Fibroblast of the conjunctiva (primary cell): ENCODE measurements at places on chromosomes 6 and 20.

DNA sequence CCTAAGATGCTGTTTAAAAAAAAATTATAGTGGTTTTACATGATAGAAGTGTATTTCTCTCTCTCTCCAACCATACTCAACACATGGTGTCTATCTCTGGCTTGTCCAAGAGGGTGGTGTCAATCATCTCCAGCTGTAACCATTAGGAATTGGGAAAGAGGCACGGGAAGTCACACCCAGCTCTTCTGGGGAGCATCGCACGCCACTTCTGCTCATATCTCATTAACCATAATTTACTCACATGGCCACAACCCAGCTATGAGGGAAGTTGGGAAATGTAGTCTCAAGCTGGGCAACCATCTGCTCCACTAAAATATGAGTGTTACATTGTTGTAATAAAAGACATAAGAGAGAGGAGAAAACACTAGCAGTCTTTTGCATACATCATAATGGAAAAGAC lies 30.4 kb upstream of the TSHZ2 start:
- DNase-seq: no peak

- no peak for DNase-seq
Measured at GRCh38 chr6:111482188-111482958, 645 bp downstream of the REV3L start.

DNA sequence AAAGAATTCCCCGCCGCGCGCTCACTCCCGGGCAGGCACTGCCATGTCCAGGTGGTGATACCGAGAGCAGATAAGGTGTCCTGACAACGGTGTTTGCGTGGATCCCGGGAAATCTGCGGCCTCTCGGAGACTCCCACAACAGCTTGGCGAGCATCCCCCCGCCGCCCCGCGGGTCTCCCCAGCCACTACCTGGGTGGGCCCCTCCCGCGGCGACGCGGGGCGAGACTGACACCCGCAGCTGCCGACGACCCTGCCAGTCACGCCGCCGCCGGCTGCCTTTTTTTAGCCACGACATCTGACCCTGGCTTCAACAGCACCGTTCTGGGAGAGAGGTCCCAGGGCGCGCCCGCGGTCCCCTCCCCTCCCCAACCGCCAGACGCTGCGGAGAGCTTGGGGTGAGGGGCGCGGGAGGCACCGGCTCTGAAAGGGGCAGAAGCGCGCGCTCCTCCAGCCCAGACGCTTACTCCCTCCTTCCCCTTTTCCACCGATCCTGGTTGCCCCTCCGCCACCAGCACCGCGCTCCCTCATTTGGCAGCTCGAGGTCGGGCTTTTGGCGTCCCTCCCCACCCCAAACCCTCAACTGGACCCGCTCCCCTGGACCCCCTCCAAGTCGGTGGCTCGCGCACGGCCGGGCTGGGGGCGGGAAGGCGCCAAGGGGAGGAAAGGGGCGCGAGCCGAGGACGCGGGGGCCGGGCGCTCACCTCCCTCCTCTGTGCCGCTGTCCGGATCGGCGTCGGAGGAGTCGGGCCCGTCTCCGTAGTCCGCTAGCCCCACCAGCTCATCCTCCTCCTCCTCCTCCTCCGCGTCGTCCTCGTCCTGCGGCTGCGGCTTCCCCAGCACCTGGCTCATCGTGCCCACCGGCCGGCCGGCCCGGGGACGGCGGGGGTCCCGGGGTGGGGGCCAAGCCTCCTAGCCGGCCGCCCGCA lies 665 bp downstream of the RRAGD start:
- no peak for DNase-seq

- DNase-seq: no peak
Measured at GRCh38 chr6:23478312-23478711, 647.7 kb upstream of the NRSN1 start.

- peak; percentile 62 for DNase-seq
Measured at GRCh38 chr6:44667226-44667625, 279.7 kb downstream of the CDC5L start.

DNA sequence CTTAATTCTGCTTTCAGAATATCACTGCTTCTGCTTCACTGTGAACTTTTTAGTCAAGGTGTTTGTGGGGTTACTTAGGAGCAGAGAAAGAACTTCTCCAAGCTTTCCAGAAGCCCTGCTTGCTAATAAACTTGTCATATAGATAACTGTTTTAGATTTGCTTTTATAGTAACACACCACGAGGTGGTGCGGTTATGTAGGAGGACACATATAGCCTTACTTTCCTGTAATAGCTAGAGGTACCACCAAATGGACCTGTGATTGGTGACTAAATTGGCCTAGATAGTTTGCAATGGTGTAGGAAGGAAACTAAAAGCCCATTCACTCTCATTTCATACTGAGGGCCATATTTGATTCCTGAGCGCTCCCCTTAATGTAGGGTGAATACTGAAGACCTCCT lies 52.3 kb upstream of the BCLAF1 start:
- DNase-seq: no peak

GRCh38 chr6:154619146-154619545 lies 108.7 kb upstream of the CNKSR3 start:
- DNase-seq: no peak

GRCh38 chr6:16907991-16908390 lies 146.7 kb upstream of the ATXN1 start:
- DNase-seq: no peak

GRCh38 chr20:51120868-51121267 lies 98.0 kb upstream of the KCNG1 start:
- DNase-seq: no peak

DNA sequence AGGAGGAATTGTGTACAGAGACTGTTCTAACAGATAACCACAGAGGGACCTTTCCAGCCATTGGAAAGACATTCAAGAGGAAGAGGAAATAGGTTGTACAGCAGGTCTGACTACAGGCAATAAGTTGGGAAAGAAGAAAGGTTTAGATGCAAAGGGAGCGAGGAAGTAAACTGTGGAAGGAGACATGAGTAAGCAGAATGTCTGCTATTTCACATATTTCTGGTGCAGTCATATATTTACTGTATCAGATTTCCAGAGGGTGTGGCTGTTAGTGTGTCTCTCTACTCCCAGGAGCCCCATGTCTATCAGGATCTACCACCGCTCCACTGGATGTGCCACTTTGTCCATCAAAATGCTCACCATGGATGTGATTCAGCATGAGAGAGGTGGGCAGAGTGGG lies 25.9 kb downstream of the MRS2 start:
- no peak for DNase-seq

DNA sequence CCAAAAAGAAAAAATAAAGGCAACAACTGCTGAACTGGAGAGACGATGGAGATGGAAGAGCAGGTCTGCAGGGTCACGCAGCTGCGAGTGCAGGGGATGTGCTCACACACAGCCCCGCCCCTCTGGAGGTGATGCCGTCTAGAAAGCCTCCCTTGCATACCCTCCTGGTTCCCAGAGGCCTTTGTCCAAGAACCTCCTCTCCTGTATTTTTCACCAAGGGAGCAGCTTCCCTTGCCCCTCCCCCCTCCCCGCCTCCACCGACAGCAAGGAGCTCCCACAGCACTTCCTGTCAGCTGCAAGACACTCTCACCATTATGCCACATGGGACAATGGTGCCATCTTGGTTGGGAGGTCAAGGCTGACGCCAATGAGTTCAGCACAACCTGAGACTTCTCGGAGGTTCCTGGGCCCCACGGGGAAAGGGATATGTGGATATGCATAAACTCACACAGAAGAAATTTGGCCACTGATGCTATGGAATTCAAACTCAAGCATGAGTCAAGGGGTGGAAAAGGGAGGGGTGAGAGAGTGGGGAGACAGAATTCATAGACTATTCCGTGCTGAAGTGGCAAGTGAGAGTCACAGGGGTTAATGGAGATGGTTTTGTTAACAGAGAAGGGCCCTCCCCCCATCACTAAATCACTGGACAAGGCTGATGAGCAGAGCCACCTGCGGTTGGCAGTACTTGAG lies 132.9 kb downstream of the SCML4 start:
- peak; percentile 75 for DNase-seq

- DNase-seq: no peak
Measured at GRCh38 chr20:9227896-9228615, 159.2 kb downstream of the PLCB4 start.

DNA sequence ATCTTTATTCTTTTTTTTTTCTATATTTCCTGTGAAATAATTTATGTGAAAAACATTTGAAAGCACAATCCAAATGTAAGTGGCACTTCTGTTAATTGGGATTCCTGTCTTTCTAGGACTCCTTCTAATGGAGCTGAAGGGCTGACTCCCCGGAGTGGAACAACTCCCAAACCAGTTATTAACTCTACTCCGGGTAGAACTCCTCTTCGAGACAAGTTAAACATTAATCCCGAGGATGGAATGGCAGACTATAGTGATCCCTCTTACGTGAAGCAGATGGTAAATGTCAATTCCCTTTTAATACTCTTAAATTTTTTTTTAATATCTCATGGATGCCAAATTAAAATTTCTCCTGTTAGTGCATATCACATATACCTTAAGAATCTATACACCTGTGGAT lies 35.0 kb downstream of the CDC5L start:
- DNase-seq: no peak

GRCh38 chr20:19021406-19022117 lies 190.9 kb upstream of the SLC24A3 start:
- no peak for DNase-seq

- no peak for DNase-seq
Measured at GRCh38 chr6:19024737-19025136, 637.6 kb downstream of the RNF144B start.

DNA sequence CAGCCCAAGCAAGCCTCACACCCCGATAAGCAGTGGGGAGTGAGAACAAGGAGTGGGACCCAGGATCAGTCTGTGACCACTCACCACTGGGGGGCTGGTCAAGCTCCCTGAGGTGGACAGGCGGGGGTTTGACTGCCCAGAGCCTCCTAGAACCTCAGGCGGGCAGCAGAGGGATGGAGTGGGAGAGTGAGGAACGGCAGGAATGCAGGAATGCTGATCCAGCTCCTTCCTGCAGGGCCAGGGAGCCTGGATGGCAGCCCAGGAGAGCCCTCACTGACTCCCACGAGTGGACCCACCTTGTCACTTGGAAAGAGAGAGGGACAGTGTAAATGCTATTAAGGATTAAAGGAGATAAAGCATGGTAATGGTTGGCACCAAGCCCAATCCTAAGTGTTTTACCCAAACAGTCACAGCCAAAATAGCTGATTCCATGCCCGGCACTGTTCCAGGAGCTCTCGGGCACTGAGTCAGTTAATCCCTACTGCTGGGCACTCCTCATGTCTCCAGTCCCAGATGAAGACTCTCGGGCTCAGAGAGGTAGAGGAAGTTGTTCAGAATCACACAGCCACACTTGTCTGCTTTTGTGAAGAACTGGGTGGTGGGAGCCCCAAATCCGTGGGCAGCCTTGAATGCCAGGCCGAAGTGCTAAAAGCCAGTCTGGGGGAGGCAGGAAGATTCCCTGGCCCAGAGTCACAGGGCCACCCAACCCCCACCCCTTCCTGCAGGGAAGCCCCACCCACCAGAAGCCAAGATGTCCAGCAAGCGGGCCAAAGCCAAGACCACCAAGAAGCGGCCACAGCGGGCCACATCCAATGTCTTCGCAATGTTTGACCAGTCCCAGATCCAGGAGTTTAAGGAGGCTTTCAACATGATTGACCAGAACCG lies 3.1 kb downstream of the MYL9 start:
- peak; percentile 29 for DNase-seq

DNA sequence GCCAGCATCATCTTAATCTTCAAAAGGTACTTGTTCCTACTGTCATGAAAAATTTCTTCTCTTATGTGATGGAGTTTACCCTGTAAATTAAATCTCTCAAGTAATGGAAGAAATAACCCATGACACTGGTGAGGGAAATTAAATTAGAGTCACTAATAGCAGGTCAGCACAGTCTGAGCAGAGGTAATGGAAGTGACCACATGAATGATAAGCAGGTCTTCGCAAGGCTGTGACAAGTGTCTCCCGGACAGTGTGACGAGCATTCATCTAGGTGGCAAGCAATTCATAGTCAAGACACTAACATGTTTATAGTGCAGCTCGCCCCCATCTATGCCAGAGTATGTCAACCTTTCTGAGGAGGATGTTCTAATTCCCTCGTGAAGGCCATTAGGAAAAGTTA lies 249.2 kb downstream of the FRK start:
- no peak for DNase-seq
